ENCODE measurements at places on chromosomes 11 and 22.

DNA sequence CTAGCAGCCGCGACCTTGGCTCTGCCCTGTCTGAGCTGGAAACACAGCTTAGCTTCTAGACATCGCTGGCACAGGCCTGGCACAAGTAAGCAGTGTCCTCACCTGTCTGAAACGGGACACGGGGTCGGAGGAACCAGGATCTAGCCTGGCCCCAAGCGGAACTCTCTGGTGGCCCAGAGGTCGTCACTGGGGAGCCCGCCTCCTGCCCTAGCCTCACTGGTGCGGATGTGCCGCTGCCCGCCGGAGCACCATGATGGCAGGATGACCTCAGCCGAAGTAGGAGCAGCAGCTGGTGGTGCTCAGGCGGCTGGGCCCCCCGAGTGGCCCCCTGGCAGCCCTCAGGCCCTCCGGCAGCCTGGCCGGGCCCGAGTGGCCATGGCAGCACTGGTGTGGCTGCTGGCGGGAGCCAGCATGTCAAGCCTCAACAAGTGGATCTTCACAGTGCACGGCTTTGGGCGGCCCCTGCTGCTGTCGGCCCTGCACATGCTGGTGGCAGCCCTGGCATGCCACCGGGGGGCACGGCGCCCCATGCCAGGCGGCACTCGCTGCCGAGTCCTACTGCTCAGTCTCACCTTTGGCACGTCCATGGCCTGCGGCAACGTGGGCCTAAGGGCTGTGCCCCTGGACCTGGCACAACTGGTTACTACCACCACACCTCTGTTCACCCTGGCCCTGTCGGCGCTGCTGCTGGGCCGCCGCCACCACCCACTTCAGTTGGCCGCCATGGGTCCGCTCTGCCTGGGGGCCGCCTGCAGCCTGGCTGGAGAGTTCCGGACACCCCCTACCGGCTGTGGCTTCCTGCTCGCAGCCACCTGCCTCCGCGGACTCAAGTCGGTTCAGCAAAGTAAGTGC lies 871 bp downstream of the SLC35E4 start:
- peak; percentile 52 for DNase-seq

DNA sequence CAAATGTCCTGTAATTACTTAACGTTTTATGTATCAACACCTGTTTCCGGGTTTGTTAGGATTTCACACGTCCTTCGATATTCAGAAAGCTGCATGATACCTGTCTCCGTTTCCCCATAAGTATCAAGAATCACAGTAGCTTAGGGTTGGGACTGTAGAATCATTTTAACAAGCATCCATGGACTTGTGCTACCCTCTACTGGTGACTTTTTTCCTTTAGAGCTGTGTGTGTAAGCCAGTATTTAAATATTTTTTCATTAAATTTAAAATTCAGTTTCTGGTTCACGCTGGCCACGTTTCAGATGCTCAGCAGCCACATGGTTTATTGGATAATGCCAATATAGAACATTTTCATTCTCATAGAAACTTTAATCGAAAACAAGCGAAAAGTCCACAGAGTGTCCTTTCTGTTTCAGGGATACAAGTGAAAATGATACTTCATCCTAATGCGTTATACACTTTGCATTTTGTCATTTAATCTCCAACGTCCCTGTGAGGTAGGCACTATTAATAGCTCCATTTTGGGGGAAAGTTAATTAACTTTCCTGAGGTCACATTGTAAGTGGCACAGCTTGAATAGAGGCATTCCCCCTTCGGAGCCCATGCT lies 61.5 kb upstream of the SLC25A18 start:
- DNase-seq = no peak

GRCh38 chr22:24153353-24153752 lies 27.9 kb upstream of the SUSD2 start:
- no peak for DNase-seq

GRCh38 chr11:33191467-33191866 lies 30.2 kb upstream of the CSTF3 start:
- no peak for DNase-seq

DNA sequence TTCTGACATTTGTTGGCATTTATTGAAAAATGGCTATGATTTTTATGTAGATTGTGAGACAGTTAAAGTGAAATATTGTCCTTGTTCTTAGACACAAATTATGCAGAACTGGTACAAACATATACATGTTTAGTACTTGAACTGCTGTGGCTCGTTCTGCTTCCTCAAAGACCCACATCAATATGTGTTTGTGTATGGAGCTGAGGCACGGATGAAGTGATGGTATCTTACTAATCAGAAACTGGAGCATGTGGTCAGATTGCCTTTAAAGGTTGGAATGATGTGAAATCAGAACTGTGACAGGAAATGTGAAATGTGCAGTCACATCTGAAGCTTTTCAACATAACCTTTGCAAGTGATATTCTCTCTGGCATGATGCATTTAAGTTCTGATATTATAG lies 130.4 kb downstream of the NAV2 start:
- DNase-seq = no peak

DNA sequence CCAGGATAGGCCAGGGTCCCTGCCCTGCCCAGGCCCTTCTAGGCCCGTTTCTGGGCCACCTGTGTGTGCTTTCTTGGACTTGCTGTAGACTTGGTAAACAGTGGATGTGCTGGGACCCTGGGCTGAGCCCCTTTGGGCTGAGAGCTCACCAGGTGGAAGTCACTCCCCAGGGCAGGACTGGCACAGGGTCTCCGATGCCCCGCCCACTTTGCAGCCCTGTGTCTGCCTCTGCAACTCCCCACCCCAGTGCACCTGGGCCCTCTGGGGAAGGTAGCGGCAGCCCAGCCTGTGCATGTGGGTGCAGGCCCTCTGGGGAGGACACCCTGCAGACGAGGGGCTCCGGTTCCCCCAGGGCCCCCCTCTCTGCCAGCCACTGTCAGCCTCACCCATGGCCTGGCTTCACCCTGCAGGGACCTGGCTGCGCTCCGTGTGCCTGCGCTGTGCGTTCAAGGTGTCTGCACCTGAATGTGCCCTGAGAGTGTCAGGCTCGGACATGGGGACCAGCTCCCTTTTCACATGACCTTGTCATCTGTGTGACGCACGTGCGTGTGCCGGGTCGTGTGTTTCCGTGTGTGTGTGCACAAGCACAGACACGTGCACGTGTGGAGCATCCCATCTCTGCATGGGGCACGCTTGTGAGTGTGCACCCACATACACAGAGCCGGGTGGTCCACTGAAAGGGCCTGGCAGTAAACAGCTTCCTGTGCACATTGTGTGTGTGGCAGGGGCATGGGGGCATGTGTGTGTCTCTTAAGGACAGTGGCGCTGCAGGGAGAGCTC lies 118.5 kb downstream of the KCNQ1OT1 start:
- DNase-seq = peak; percentile 25

DNA sequence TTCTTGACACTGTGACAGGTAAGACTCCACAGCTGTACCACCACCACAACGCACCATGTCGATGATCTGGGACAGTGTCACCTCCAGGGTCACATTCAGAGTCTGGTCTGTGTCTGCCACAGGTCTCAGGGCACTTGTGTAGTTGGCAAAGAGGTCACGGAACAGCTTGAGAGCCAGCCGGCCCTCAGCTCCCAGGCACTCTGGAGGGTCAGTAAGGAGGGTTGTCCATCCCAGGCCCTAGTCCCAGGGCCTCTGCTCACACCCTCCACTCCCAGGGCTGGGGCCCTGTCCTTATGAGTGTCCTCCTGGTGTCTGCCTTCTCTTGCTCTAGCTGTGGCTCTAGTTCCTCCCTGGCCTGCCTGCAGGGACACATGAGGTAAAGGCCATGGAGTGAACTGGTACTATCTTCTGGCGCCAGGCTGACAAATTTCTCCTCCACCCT lies 1.4 kb downstream of the CHRNA10 start:
- no peak for DNase-seq

- no peak for DNase-seq
Observed at GRCh38 chr11:76978818-76979217, 55.4 kb upstream of the B3GNT6 start.

DNA sequence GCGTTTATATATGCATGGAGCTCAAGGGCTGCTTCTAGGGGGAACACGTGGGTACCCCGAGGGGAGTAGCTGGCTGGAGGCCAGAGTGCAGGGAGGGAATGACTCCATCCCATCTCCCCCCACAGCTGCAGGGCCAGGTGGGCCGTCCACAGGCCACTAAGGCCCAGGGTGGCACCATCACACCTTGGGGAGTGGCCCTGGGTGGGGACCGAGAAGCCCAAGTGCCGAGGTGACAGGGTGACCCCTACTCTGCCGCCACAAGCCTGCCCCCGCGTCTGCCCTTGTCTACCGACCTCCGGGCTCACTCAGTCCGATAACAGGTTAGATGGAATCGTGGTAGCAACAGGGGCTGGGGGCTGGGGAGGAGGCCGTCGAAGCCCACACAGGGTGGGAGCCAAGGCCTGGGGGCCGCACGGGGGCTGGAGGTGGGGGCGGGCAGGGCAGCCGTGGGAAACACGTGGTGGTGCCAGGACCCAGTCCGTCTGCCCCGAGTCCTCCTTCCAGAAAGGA lies 125.7 kb downstream of the KCNQ1OT1 start:
- no peak for DNase-seq

DNA sequence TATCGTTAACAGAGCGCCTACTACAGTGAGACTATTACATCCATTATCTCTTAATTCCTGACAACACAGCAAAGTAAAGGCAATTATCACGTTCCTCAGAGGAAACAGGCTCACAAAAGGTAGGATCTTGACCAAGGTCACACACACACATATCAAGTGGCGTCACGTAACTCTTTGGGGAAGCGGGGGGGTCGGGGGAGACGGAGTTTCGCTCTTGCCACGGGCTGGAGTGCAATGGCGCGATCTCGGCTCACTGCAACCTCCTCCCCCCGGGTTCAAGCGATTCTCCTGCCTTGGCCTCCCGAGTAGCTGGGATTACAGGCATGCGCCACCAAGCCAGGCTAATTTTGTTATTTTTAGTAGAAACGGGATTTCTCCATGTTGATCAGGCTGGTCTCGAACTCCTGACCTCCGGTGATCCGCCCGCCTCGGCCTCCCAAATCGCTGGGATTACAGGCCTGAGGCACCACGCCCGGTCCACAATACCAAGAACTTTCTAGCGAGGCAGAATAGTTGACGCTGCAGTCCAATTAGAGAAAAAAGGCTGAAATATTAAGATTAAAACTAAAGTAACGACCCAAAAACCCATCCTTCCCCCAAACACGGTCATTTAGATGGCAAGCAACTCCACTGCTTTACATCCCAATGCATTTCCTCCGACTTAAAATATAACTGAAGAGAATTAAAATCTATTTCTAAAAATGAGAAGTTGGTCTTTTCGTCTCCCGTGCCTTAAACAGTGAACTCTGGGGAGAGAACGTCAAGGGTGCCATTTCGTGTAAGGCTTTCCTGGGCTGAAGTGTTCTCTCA lies 1.2 kb downstream of the DDX17 start:
- DNase-seq = no peak

DNA sequence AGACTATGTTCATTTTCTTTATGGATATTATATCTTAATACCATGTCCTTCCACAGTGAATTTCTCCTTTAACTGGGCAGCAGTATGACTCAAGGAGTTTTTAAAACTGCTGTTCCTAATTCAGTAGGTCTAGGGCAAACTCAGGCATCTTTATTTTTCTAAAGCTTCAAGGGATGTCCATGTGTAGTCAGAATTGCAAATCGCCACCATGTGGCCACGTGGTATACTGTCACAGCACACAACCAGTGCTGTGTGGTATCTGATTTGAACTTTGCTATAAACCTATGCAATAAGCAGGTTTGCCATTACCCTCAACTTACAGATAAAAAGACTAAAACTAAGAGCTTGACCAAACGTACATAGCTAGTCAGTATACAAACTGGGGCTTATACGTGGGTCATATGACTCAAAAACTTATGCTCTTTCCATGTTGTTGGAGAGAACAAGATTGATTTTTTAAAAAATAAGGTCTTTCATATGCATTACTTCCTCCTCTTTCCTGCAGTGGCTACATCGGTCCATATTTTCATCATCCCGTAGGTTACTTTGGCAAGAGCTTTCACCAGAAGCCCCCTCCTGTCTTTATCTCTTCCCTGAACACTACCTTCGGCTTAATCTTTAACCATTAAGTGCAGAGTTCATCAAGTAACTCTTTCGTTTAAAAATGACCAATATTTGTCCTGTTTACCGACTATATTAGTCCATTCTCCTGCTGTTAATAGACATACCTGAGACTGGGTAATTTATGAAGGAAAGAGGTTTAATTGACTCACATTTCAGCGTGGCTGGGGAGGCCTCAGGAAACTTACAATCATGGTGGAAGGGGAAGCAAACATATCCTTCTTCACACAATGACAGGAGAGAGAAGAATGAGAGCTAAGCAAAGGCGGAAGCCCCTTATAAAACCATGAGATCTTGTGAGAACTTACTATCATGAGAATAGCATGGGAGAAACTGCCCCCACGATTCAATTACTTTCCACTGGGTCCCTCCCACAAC lies 8.0 kb upstream of the HTATIP2 start:
- peak; percentile 42 for DNase-seq

GRCh38 chr11:64868904-64869570 lies 9.4 kb downstream of the EHD1 start:
- no peak for DNase-seq

GRCh38 chr11:65900125-65900898 lies at the start of gene FOSL1:
TSS of gene FOSL1 (minus strand) at chr11:65900388. CDS start at chr11:65900339, 49 bp downstream.
- peak; percentile 99 for DNase-seq

DNA sequence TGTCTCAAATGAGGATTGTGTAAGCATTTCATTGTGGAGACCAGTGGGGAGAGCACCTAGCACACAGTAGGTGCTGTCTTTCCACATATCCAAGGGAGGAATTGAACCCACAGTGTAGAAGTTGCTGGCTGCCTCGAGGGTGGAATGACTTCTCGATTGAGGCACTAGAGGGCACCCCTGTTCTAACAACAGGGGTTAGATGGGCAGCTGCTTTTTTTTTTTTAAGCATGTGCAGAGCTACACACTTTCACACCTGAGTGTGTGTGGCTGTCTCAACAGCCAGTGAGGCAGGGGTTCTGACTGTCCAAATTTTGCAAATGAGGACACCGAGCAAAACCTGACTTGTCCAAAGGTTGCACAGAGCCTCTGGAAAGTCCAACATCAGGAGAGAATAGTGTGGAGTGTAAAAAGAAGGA lies 118.2 kb upstream of the CRYBB3 start:
- no peak for DNase-seq

DNA sequence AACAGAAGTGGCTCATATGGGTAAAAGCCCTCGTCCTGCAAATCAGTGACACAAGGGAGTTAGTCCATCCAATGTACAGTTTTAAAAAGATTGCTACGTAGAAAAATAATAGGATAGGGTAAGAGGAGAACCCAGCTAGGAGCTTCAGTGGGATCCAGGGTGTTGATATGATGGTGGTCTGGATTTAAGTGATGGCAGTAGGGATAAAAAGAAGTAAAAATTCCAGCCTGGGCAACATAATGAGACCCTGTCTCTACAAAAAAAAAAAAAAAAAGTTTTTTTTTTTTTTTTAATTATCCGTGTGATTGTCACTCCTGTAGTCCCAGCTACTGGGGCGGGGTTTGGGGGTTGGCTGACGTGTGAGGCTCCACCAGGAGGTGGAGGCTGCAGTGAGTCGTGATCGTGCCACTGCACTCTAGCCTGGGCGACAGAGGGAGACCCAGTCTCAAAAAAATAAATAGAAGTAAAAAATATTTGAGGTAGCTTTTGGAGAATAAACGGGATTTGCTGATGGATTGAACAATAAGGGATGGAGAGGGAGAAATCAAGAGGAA lies 7.0 kb upstream of the L3MBTL2 start:
- DNase-seq = no peak

- DNase-seq = no peak
Observed at GRCh38 chr22:36900225-36900624, 13.2 kb upstream of the CSF2RB start.

GRCh38 chr11:132301465-132301864 lies 931.0 kb downstream of the NTM start:
- DNase-seq = no peak

Measured in H9 (cell line).